ENCODE measurements at places on chromosomes 6 and 20.

- no peak for DNase-seq
These were observed 308.3 kb upstream of the PREP start for GRCh38 chr6:105711216-105711615.

GRCh38 chr20:46020555-46020954, 8.5 kb upstream of the SLC12A5 start:
- DNase-seq, result no peak

- no peak for DNase-seq
These were observed 18.3 kb downstream of the ETV7 start for GRCh38 chr6:36368921-36369865.

- no peak for DNase-seq
These were observed 812.8 kb upstream of the SLC35B3 start for GRCh38 chr6:9248133-9248532.

DNA sequence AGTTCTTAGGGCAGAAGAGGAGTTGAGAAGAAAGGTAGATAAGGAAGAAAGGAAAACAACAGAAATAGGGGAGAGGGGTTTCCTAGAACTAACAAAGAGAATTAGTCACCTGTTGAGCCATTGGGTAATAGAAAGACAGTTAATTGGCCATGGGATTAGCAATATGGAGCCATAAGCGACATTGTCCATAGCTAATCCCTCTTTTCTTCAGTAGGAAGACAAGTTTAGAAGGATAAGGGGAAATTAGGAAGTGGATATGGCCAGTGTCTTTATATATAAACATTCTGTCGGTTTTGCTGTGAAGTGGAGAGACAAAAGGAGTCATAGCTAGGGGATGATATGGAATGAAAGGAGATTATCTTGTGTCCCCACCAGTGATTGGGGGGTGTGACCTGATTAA, 43.9 kb upstream of the COL10A1 start:
- DNase-seq, result no peak

DNA sequence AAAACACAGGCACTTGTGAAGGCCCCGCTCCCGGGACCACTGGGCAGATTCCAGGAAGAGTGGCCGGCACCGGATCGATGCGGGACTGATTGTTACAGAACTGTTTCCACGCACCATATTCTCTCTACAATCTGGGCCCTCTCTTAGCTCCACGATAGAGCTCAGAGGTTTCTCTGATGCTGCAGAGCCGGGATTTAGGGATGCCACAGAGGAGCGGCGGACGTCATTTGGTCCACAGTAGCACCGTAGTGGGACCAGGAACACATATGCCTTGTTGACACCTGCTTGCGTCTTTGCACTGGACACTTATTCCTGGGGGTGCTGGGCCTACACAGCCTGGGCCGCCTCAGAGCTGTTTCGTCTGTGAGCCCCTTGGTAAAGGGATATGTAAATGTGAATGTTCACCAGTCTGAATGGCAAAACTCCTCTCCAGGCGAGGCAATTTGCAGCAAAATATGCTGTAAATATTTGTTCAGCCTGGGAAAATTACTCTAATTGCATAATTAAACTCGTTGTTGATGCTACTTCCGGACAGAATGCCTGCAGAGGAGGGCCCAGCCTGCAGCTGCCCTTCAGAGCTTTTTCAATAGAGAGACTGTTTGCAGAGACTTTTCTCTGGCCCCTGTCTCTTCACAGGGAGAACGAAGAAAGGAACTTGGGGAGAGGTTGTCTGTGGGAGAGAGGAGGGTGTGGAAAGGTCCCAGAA, 9.4 kb downstream of the PCK1 start:
- DNase-seq, result no peak

GRCh38 chr6:112877134-112878100, 530.3 kb downstream of the RFPL4B start:
- DNase-seq, result no peak

- no peak for DNase-seq
These were observed 6.0 kb downstream of the SDC4 start for GRCh38 chr20:45341939-45342854.

- DNase-seq, result no peak
These were observed 47.6 kb downstream of the RANBP9 start for GRCh38 chr6:13663986-13664385.

DNA sequence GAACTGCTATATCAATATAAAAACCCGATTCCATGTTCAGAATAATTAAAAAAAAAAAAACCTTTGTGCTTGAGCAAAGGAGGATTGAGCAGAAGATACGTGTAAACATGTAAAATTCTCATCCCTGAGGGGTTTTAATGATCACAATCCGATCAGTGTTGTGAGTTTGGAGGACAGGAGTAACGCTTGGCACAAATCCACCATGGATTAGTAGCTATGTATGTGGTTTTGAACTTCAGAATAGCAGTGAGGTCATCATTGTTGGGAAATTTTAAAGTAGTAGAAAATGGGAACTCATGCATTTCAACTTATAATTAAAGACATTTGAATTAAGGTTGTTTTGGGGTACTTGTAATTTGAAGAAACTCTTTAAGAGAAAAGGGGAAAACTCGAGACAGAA, 203.2 kb downstream of the RPS12 start:
- DNase-seq, result peak; percentile 34

DNA sequence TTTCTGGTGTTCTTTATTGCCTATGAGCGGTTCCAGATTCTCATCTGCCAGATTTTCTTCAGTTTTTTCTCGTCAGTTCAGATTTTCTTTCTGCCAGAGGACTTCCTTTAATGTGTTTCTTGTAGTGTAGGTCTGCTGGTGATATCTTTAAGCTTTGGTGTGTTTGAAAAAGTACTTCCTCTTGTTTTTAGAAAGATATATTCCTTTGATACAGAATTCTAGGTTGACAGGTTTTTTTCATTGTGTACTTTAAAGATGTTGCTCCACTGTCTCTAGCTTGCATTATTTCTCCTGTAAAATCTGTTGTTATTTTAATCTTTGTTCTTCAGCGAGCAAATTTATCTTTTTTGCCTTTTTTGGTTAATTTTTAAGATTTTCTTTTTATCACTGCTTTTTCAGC, 36.9 kb downstream of the ASXL1 start:
- no peak for DNase-seq

- DNase-seq, result no peak
These were observed 63.4 kb downstream of the STXBP5 start for GRCh38 chr6:147267658-147268057.

DNA sequence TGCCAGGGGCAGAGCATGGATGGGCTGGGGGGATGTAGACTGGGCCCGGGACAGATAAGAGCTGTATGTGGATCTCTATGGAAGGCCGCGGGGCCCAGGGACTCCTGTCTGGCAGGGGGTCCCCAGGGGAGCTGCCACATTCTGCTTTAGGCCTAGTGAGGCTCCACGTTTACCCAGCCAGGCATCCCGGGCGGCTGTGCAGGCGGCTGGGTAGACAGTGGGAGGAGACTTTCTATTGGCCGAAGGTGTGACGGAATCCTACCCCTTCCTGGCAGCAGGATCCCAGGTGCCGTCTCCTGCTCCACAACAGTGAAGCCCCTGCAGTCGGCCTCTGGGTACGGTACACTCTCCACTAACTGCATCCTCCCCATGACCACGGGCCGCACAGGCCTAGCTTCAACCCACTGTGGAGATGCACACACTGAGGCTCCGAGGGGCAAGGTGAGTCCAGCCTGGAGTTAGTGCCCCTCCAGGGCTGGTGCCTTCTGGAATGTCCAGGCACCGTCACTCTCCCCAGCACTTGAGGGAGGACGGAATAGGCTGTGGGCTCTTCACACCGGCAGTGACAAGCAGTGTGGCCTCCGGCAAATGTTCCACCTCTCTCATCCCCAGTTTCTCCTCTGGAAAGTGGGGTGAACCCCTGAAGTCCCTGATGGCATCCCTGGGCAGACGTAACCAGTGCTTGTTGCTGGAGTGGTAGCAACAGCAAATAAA, 36.8 kb upstream of the ZBP1 start:
- DNase-seq, result no peak

GRCh38 chr6:160104821-160105517, 16.6 kb upstream of the SLC22A1 start:
- DNase-seq, result no peak

Data from SK-N-MC (cell line).